Central memory CD4-positive, alpha-beta T cell (primary cell): ENCODE measurements at places on chromosomes 2 and 18.

- DNase-seq = peak; percentile 9
Observed at GRCh38 chr2:210577263-210578071, 21.1 kb downstream of the CPS1 start.

DNA sequence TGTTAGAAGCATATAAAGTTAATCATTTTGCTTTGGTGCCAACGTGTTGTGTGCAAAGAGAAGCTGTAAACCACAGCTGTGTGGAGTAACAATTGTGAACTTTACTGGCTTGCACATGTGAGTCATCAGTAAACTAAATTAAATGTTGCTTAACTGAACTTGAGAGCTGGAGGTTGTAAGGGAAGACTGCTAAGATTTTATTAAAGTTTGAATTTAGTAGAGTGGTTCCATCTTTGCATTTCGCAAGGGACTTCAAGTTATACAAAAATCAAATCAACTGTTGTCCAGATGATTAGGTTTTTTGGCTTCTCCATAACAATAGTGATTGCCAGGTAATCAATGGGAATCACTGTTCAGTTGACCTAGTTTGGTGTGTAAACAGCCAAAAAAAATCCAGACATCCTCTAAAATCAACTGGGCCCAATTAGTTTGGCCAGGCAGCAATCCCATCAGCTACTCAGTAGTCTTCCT, 247.4 kb downstream of the MYO3B start:
- DNase-seq = no peak

DNA sequence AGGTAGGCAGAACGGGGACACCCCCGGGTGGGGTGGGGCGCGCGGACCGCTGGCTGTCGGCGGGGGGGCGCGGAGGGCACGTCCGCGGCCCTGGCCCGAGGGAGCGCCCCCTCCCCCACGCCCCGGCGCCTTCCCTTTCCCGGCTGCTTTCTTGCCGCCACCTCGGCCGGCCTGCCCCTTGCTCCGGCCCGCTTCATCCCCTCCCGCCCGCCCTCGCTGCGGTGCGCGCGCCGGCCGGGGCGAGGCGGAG, 443 bp downstream of the VAPA start:
- no peak for DNase-seq

DNA sequence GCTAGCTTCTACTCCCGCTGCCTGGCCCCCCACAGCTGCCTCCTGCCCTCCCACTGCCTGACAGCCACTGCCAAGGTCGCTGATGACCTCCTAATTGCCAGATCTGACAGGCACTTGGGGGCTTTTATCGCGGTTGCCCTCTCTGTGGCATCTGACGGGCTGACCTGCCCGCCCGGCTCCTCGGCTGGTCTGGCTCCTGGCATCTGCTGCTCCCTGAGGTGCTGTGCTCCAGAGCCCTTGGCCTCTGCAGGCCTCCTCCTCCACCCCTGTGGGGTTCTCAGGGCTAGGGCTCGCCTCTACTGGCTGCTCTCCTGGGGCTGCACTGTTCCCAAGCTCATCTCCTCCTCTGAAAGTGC, 43.1 kb downstream of the INHBB start:
- no peak for DNase-seq

- no peak for DNase-seq
Observed at GRCh38 chr2:3631851-3632659, 25.9 kb upstream of the ALLC start.

- DNase-seq = no peak
Observed at GRCh38 chr2:134782792-134783191, 55.6 kb upstream of the ACMSD start.

- no peak for DNase-seq
Observed at GRCh38 chr2:238850091-238850490, 2.2 kb downstream of the TWIST2 start.

DNA sequence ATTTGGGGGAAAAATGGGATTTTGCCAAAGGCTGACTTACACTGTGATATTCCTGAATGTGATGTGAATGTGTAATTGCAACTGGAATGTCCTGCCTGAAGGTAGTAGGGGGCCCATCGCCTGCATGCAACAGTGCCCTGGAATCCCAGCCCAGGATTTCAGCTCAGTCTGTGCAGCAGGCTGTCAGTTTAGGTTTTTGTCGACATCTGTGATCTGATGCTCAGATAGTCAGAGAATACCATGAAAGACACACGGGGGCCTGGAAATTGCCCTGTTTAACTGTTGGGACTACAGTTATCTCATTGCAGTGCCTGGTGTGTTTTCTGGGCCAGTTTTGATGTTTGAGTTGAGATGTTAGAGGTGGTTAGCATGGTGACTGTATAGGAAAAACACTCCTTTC, 84.5 kb upstream of the HK2 start:
- no peak for DNase-seq

GRCh38 chr2:7424481-7424880, 507.3 kb downstream of the RNF144A start:
- DNase-seq = no peak

DNA sequence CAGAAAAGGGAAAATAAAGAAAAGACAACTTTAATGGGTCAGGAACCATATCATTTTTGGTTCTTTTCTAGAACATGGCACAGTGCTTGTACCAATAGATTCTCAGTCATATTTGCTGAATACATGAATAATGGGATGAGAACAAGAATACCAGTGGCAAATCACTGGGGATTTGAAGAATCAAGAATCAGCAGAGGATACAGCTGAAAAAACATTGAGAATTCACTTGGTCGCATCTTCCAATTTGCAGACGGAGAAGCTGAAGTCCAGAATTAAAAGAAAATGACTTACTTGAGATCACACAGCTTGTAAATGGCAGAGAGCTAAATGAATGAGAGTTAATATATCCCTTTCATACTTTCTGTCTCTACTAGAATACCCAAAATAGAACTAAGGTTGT, 362.2 kb downstream of the RAD51AP2 start:
- no peak for DNase-seq

DNA sequence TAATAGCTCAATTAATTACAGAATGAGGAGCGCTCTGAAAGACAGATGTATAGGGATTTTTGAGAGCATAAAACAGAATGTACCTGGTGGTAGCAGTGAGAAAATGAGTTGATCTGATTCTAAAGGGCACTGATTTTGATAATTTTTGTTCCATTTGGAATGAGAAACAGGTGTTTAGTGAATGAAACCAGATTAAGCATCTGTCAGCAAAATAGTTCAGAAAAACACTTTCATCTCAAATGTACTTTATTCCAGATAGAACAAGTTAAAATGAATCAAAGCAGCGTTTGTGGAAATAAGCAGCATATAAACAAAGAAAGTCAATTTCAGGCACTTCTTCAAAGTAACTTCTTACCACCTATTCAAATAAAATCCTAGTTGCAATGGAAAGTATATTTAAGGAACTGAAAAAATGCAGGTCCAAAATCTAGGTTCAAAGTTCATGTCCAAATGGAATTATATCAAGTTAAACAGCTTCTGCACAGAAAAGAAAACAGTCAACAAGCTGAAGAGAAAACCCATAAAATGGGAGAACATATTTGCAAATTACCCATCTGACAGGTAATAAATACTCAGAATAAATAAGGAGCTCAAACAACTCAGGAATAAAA, 11.9 kb upstream of the REG3A start:
- DNase-seq = no peak

GRCh38 chr2:227415538-227416424, 28.0 kb upstream of the SCYGR1 start:
- DNase-seq = no peak

GRCh38 chr2:44730593-44730992, 210.9 kb upstream of the SIX3 start:
- no peak for DNase-seq

DNA sequence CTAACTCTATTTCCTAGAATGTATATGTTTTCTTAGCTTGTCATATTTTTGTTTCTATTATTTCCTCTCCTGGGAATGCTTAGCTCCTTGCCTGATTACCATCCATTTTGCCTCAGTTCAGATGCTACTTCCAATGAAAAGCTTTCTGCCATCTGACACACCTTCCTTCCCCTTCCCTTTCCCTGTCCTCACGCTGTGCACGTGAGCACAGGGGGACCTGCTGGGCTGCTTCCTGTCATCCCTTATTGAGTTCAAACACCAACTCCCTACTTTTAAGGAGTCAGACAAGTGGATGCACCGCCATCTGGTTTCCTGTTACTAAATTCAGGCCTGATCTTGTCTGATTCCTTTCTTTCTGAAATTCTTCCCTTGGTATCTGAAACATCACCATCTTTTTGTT, 2.4 kb upstream of the INO80C start:
- no peak for DNase-seq

DNA sequence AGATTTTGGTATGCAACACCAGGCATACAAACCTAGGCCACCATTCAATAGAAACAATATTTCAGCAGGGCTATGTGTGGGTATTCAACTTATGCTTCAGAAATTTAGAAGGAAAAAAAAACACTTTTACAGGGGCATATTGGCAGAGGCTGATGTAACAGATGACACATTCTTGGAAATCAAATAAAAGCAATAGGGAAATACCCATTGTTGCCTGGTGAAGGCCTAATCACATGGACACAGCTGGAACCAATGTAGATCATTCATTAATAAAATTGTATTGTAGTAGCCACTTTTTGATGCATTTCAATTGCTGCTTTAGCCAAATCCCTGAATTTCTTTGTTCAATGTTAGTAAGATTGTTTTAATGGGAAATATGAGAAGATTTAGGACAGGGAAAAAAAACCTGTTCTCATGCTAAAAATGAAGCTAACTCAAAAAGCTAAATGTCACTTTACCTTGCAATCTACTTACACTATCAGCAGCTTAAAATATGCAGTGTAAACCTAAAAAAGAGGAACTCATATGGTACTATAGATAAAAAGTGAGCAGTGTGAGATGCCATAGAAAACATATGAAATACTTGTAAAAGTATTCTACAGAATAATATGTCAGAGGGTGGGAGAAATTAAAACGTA, 289.4 kb downstream of the ZEB2 start:
- no peak for DNase-seq

GRCh38 chr2:235447210-235447609, 46.6 kb upstream of the AGAP1 start:
- no peak for DNase-seq

DNA sequence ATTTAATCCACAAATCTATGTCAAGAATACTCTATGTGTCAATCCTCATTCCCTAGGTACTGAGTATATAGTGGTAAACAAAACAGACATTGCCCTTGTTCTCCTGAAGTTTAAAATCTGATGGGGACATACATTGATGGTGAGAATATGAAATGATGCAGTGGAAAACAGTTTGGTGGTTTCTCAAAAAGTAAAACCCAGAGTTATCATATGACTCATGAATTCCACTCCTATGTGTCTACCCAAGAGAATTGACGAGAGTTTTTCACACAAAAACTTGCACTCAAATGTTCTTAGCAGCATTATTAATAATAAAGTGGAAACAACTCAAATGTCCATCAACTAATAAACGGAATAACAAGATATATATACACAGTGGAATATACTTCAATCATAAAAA, 586.7 kb downstream of the CCDC85A start:
- DNase-seq = no peak

- no peak for DNase-seq
Observed at GRCh38 chr2:46796031-46796430, 119.6 kb downstream of the MCFD2 start.

DNA sequence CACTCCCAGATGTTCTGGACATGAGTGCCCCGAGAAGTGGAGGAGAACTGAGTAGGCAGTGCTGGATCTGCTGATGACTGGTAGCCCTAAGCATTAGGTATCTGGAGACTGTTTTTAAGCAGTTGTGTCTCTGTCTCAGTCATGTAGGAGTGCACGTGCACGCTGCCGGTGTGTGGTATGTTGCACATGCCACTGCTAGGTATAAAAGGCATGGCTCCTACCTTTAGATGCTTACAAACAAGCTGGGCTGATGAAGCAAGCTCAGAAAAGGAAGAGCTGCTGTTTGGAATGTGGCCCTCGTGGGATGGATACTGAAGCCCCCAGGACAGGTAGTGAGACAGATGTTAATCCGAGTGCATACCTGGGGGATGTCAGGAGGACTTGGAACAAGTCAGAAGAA, 49.1 kb downstream of the HK2 start:
- no peak for DNase-seq

DNA sequence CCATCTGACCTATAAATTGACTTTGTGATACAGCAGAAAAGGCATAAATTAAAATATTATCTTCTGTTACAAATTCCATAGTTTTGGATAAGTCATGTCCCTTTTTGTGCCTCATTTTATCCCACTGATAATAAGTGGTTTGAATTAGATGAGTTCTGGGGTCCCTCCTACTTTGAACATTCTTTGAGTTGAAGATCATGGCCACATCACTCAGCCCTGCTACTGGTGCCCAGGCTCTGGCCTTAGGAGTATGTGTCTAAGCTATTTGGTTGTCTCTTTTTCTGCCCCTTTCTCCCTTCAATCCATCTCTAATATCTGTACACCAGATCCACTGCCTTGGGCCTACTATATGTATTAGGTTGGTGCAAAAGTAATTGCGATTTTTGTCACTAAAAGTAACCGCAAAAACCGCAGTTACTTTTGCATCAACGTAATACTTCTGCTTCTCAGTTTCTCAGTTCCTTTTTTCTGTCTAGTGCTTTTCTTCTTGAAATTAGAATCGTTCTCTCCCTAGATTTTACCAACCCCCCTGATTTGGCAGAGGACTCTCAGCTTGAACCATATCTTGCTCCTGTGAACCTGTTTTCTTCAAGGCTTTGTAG, 362.5 kb upstream of the TNP1 start:
- DNase-seq = no peak

- no peak for DNase-seq
Observed at GRCh38 chr2:158488442-158489216, 31.9 kb downstream of the PKP4 start.

GRCh38 chr2:111986116-111986900, 68.8 kb upstream of the TMEM87B start:
- DNase-seq = no peak

DNA sequence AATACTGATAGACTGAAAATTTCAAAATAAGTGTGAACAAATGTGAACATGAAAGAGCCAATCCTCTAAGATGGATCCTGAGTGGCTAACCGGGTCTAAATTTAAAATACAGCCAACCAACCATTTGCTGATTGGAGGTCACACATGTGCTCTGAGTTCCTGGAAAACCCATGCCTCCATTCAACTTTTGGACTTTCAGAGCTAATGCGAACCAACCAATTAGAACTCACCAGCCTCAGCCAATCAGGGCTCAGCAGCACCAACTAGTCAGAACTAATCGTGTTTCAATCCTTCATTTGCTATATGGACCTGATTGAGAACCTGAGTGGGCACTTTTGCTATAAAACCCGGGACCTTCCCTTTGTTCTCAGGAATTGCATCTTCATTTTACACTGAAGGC, 111.5 kb downstream of the MEP1B start:
- DNase-seq = no peak

GRCh38 chr2:132438691-132439090, 22.1 kb downstream of the GPR39 start:
- DNase-seq = no peak

- no peak for DNase-seq
Observed at GRCh38 chr2:3494984-3495666, 24.2 kb downstream of the ADI1 start.

- DNase-seq = no peak
Observed at GRCh38 chr2:131431336-131431735, 44.6 kb upstream of the TUBA3D start.

GRCh38 chr18:32308493-32309120, 118.8 kb downstream of the MEP1B start:
- no peak for DNase-seq

GRCh38 chr18:49340446-49340845, 120.0 kb downstream of the DYM start:
- DNase-seq = no peak

GRCh38 chr2:54619660-54620231, 103.7 kb upstream of the EML6 start:
- DNase-seq = no peak

GRCh38 chr2:54902763-54903162, 147.5 kb downstream of the RTN4 start:
- no peak for DNase-seq

GRCh38 chr2:75605770-75606529, 40.6 kb upstream of the MRPL19 start:
- DNase-seq = no peak
